ENCODE measurements at places on chromosomes 4 and X. TPM values are rescaled to one million over a fixed set of nuclear protein-coding genes. Genes with fewer than 3 reads are reported as not detected.

GRCh38 chrX:72652082-72652481 lies 62.0 kb downstream of the PHKA1 start:
- no peaks in the 10 kb centered on the region for H3K27me3 ChIP-seq
- no peaks in the 10 kb centered on the region for H3K4me1 ChIP-seq
- H3K4me3 ChIP-seq, result no peak overlapping the region

- no peak overlapping the region for H3K27ac ChIP-seq
- H3K4me3 ChIP-seq, result no peak overlapping the region
Observed at GRCh38 chrX:140933016-140933415, 69.4 kb upstream of the SPANXB1 start.

GRCh38 chr4:10239982-10240654 lies 123.5 kb upstream of the WDR1 start:
- H3K36me3 ChIP-seq, result no peaks in the 10 kb centered on the region
- no peak overlapping the region for H3K27ac ChIP-seq
- H3K4me1 ChIP-seq, result no peaks in the 10 kb centered on the region
- H3K27me3 ChIP-seq, result peaks cover 8% of the 10 kb centered on the region
- no peak for DNase-seq

DNA sequence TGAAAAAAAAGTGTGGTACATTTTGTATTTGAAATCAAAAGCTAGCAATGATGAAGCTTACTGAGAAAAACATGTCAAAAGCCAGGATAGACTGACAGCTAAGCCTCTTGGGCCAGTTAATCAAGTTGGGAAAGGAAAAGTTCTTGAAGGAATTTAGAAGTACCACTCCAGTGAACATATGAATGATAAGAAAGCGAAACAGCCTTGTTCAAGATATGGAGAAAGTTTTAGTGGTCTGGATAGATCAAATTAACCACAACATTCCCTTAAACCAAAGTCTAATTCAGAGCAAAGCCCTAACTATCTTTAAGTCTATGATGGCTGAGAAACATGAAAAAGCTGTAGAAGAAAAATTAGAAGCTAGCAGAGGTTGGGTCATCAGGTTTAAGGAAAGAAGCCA lies 268.3 kb downstream of the PDHA2 start:
- H3K4me3 ChIP-seq, result no peak overlapping the region
- H3K27ac ChIP-seq, result no peak overlapping the region
- no peak for DNase-seq
- no peaks in the 10 kb centered on the region for H3K27me3 ChIP-seq
- H3K36me3 ChIP-seq, result no peaks in the 10 kb centered on the region

- no peaks in the 10 kb centered on the region for H3K36me3 ChIP-seq
- H3K27ac ChIP-seq, result no peak overlapping the region
- DNase-seq, result no peak
- no peaks in the 10 kb centered on the region for H3K4me1 ChIP-seq
Observed at GRCh38 chrX:18997916-18998315, 14.0 kb upstream of the PHKA2 start.

DNA sequence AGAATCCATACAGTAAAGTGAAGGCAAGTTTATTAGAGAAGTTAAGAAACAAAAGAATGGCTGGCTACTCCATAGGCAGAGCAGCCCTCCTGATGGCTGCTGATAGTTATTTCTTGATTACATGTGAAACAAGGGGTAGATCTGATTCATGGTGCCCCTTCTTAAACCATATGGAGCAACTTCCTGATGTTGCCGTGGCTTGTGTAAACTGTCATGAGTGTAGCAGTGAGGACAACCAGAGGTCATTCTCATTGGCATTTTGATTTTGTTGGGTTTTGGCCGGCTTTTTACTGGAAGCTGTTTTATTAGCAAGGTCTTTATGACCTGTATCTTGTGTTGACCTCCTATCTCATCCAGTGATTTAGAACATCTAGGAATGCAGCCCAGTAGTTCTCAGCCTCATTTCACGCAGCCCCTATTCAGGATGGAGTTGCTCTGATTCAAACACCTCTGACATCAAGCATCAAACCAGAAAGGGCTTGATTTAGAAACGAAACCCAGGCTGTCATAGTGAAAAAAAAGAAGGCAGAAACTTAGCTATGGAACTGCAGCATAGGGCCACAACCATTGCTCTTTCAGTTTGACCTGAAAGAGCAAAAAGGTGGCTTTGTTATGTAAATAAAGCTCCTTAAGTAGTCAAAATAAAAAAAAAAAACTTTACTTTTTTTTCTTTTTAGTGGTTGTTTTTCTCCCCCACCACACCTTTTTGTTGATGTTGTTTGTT lies 37.8 kb downstream of the SPCS3 start:
- no peaks in the 10 kb centered on the region for H3K36me3 ChIP-seq
- H3K4me3 ChIP-seq, result no peak overlapping the region

- H3K27me3 ChIP-seq, result peaks cover 19% of the 10 kb centered on the region
- H3K36me3 ChIP-seq, result no peaks in the 10 kb centered on the region
- H3K4me3 ChIP-seq, result no peak overlapping the region
- H3K4me1 ChIP-seq, result peaks cover 4% of the 10 kb centered on the region
- no peak overlapping the region for H3K27ac ChIP-seq
Observed at GRCh38 chr4:140344621-140345020, 28.8 kb upstream of the SCOC start.

DNA sequence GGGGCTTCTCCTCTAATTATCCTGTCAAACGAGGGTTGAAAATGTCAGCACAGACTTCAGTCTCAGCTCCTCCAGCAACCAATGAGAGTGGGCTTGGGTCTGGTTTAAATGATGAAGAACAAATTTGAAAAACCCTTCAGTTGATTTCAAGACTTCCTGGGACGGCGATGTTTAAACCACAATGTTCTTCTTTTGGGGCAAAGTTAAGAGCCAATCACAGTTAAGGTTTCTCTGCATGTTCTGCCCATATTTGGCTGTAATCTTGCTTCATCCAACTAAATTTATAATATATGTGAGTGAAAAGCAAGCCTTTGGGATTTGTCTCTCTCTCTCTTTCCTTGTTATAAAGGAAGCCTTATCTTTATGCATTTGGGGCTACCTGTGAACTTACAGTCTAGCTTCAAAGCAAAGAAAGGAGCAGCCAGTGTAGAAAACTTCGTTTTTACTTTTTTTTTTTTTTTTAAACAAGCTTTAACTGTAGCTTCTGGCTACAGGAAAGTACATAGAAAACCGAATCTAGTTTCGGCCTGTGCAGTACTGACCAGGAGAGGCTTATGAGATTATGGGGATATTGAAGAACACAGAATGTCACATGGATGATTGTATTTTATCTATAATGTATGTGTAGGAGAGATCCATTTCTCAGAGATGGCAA lies 46.8 kb upstream of the FAM9C start:
- no peak for DNase-seq
- peak overlapping the region; percentile 66 for H3K4me3 ChIP-seq
- no peaks in the 10 kb centered on the region for H3K36me3 ChIP-seq
- H3K4me1 ChIP-seq, result peaks cover 65% of the 10 kb centered on the region
- H3K27me3 ChIP-seq, result no peaks in the 10 kb centered on the region

- no peaks in the 10 kb centered on the region for H3K4me1 ChIP-seq
- no peak overlapping the region for H3K4me3 ChIP-seq
- no peak for DNase-seq
- peaks cover 12% of the 10 kb centered on the region for H3K27me3 ChIP-seq
- H3K27ac ChIP-seq, result no peak overlapping the region
- no peaks in the 10 kb centered on the region for H3K36me3 ChIP-seq
Observed at GRCh38 chr4:183988874-183989273, 83.8 kb downstream of the STOX2 start.

DNA sequence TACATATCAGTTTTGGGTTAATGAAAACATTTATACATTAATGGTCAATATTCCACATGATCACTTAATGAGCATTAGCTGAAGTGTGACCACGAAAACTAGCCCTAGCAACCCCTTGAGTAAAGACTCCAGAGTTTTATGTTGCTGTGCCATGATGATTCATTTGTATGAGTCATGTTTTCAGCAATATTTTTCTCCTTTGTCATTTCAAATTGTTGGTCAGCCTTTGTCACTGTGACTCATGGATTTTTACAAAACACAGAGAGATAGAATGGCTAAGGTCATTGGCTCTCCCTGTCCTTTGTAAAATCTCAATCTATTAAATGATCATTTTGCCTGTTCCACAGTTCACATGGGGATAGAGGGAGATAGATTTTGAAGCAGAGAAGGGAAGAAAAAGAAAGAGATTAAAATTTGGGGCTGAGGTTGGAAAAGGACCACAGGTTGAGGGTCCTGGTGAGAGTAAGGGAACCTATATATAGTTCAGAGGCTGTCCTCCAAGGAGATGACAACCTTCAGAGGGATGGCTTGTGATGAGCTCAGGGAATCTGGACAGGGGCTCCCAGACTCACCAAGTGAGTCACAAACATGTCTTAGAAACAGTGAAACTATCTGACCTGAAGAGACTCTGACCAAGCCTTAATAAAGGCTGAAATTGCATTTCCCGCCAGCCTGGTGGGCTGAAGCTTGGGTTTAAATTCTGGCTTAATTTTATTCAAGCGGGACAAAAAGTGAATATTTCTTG lies 25.6 kb downstream of the NR0B1 start:
- H3K27me3 ChIP-seq, result no peaks in the 10 kb centered on the region
- peaks cover 1% of the 10 kb centered on the region for H3K4me1 ChIP-seq
- no peak overlapping the region for H3K27ac ChIP-seq
- no peak for DNase-seq

DNA sequence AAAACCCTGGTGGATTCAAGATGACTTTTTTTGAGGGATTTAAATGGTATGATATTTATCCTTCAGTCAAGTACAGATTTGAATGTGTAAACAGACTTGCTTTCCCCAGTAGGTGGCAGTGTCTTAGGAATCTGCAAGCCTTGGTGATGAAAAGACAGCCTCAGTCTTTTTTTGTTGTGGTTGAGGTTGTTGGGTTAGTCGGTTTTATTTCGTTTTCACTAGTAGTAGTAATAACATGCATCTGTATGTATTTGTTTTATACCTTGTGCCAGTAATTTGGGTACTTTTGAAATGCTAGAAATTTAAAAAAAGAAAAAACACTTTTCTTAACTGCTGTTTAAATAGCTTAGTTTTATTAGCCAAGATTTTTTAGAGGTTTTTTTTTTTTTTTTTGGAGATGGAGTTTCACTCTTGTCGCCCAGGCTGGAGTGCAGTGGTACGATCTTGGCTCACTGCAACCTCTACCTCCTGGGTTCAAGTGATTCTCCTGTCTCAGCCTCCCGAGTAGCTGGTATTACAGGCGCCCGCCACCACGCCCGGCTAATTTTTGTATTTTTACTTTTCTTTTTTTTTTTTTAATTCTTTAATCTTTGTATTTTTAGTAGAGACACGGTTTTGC lies 39.2 kb downstream of the COPS4 start:
- H3K4me1 ChIP-seq, result peaks cover 15% of the 10 kb centered on the region
- no peaks in the 10 kb centered on the region for H3K27me3 ChIP-seq
- peaks cover 40% of the 10 kb centered on the region for H3K36me3 ChIP-seq
- H3K27ac ChIP-seq, result peak overlapping the region; percentile 60
- no peak for DNase-seq

DNA sequence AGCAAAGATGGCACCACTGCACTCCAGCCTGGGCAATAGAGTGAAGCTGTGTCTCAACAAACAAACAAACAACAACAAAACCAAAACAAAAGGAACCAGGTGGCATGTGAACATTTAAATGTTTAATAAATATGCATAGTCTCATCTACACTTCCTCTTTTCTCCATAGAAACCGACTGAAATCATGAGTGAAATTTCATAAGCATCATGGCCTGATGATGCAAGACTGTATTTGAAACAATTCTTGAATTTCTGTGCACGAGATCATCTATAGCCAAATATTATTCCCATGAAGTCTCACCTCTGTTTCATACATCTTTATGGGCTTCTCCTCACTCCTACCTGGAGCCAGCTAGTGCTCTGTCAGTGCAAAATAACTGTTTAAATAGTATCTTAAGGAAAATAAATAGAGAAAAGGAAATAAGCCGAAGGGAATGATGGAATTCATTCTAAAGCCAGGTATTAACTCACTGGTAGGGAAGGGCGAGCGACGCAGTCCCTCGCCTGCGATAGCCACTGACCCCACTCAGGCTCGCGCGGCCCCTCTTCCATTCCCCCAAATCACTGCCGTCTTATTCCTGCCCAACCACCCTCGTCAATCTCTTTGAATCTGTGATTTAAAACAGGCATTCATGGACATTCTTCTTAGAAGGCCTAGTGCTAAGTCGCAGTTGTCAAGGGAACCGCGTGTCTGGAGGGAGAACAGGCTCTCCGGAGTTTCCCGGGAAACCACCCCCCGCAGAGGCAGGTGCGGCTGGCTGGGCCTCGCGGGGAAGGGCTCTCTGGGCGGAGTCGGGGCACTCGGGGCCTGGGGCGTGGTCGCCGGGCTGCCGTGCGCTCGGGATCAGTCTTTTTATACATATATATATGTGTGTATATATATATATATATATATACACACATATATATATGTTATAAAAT lies 52.4 kb upstream of the TRIM2 start:
- no peak for DNase-seq
- no peak overlapping the region for H3K4me3 ChIP-seq
- H3K27ac ChIP-seq, result no peak overlapping the region
- H3K36me3 ChIP-seq, result no peaks in the 10 kb centered on the region

DNA sequence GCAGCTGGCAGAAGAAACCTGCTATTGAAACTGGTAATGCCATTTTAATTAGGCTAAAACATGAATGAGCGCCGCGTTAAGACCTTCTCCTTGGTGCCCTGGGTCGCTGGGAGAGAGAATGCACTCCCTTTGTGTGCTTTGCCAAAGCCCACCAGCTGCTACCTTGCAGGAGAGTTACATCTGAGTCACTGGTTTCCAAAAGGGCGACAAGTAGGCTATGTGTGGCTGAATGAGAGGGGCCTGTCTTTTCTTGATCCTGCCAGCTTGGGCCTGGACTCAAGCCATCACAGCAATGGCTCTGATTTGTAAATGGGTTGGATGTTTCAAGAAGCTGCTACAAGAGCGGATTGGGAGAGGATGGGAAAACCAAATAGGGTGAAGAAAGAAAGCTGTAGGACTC lies 81.5 kb downstream of the NHS start:
- H3K36me3 ChIP-seq, result no peaks in the 10 kb centered on the region
- DNase-seq, result no peak
- H3K27me3 ChIP-seq, result no peaks in the 10 kb centered on the region
- H3K4me1 ChIP-seq, result no peaks in the 10 kb centered on the region
- no peak overlapping the region for H3K4me3 ChIP-seq
- H3K27ac ChIP-seq, result no peak overlapping the region

GRCh38 chrX:94492541-94492940 lies 818.5 kb downstream of the FAM133A start:
- H3K4me3 ChIP-seq, result no peak overlapping the region
- H3K4me1 ChIP-seq, result no peaks in the 10 kb centered on the region
- no peak overlapping the region for H3K27ac ChIP-seq
- H3K36me3 ChIP-seq, result no peaks in the 10 kb centered on the region
- H3K27me3 ChIP-seq, result no peaks in the 10 kb centered on the region

- H3K36me3 ChIP-seq, result no peaks in the 10 kb centered on the region
- H3K27me3 ChIP-seq, result no peaks in the 10 kb centered on the region
- no peak overlapping the region for H3K27ac ChIP-seq
- DNase-seq, result no peak
- H3K4me1 ChIP-seq, result no peaks in the 10 kb centered on the region
Observed at GRCh38 chr4:138488533-138488932, 246.4 kb upstream of the SLC7A11 start.

GRCh38 chr4:121375262-121375661 lies 5.6 kb downstream of the QRFPR start:
- H3K36me3 ChIP-seq, result peaks cover 2% of the 10 kb centered on the region
- H3K27me3 ChIP-seq, result peaks cover 52% of the 10 kb centered on the region
- no peak overlapping the region for H3K4me3 ChIP-seq
- H3K4me1 ChIP-seq, result peaks cover 7% of the 10 kb centered on the region
- H3K27ac ChIP-seq, result no peak overlapping the region
- no peak for DNase-seq

PNMA6F gene
- not detected for total RNA-seq

HS6ST2 gene
- total RNA-seq, result not detected

PAK3 gene
- total RNA-seq, result 0.44 TPM

PCDH7 gene
- not detected for total RNA-seq

NPY1R gene
- not detected for total RNA-seq

L1CAM gene
- total RNA-seq, result 7.2 TPM

NOX1 gene
- not detected for total RNA-seq

DSPP gene
- not detected for total RNA-seq

Data from activated naive CD8-positive, alpha-beta T cell treated with anti-CD3 and anti-CD28 coated beads, Interleukin-2, amount 10 ng/mL, durations not matched to agents 7 days and 5 days (primary cell).